RPMI8226 (cell line): ENCODE measurements at places on chromosomes 7 and 10.

GRCh38 chr10:121096617-121097431 is 245.7 kb downstream of the WDR11 start:
- no peak for DNase-seq

- peak; percentile 19 for DNase-seq
Observed at GRCh38 chr7:81693080-81693479, 76.8 kb downstream of the HGF start.

- peak; percentile 40 for DNase-seq
Observed at GRCh38 chr7:95199779-95200558, 124.4 kb downstream of the PON1 start.

- no peak for DNase-seq
Observed at GRCh38 chr10:28940158-28940888, 263.0 kb downstream of the BAMBI start.

DNA sequence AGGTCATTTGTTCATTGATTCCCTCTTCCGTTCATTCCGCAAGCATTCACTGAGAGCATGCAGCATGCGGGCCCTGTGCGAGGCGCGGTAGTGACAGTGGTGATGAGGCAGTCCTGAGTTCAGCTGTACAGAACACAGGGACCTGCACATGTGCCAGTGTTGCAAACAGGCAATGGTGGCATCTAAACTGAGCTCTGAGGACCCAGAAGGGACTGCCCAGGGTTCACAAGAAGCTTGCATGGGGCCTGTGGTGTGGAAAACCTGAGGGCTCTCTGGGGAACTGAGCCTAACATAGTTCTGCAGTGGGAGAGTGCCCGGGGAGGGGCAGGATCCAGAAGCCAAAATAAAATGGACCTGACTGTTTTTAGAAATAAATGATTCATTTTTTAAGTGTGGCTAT is 13.2 kb downstream of the ZNF488 start:
- DNase-seq = no peak

DNA sequence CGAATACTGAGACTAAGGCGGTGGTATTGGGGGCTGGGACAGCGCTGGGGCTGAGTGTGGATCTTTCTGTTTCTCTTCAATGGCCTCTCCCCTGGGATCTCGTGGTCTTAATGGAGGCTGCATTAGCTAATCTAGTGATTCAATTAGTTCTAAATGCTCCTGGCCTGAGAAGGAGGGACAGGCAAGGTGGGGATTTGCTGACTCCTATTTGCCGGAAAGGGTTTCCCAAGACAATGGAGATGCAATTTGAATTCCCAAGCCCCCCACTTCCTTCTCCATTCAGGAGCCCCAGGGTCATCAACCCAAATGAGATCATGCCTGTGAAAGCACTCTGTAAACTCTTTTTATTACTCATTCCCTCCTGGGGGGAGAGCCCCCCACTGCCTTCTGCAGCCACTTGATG is 111.7 kb upstream of the PLXNA4 start:
- no peak for DNase-seq

GRCh38 chr7:44391171-44391570 is 65.8 kb upstream of the CAMK2B start:
- DNase-seq = no peak

- DNase-seq = no peak
Observed at GRCh38 chr7:141045126-141045841, 28.6 kb upstream of the TMEM178B start.

DNA sequence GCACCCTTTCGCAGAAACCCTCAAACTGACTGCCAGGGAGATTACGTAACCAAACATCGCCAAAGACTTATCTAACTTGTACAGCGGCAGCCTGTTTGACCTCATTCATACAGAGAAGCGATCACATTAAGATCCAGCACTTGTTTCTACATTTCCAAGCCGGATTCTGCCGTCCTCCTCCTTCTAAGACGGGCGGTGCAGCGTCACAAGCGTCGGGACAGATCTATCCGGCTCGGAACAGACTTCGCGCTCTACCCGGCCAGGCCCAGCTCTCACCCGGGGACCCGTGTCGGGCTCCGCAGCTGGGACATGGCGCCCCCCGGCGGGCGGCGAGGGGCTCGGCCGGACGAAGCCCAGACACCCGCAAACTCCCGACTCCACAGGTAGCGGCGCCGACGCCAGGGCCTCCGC is 373 bp downstream of the H2AZ2 start:
- peak; percentile 91 for DNase-seq

GRCh38 chr7:140456551-140457051 is 22.7 kb downstream of the MKRN1 start:
- no peak for DNase-seq

DNA sequence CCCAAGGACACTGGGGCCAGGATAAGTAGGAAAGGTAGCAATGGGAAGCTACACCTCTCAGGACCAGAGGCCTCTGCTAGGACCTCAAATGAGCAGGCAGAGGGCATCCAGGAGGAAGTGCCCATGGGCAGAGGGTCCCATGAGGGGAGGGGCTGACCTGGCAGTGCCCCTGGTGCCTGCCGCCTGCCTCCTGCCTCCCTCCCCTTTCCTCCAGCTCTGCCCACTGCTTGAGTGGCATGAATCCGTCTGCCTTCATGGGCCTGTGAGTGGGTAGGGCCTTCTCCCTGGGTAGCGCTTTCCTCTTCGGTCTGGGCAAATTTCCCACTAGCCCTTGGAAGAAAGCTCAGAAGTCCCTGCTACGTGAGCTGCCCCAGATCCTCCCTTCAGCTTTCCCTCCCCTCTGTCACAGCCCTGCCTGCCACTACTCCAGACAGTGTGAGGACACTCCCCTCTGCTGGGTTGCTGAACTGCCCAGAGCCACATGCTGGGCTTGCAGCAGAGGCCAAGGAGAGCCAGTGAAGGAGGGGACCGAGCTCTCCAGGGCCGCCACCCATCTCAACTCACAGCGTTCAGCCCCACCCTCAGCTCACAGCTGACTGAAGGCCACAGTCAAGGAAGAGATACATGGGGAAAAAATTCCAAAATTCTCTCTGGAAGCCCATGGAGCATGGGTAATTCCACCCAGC is 141.4 kb downstream of the ARHGAP22 start:
- no peak for DNase-seq
